Activated CD4-positive, alpha-beta memory T cell treated with anti-CD3 and anti-CD28 coated beads, Interleukin-2, amount 10 ng/mL, durations not matched to agents 7 days and 5 days (primary cell): ENCODE measurements at places on chromosomes 7 and 10. TPM values are rescaled to one million over a fixed set of nuclear protein-coding genes. Genes with fewer than 3 reads are reported as not detected.

CHRM2 gene
- not detected for total RNA-seq

- H3K27me3 ChIP-seq = no peaks in the 10 kb centered on the region
- no peak overlapping the region for H3K27ac ChIP-seq
- DNase-seq = no peak
- no peak overlapping the region for H3K4me3 ChIP-seq
Measured at GRCh38 chr7:102117743-102118142, 168.9 kb upstream of the SH2B2 start.

- DNase-seq = no peak
- H3K4me1 ChIP-seq = no peaks in the 10 kb centered on the region
- peaks cover 24% of the 10 kb centered on the region for H3K27me3 ChIP-seq
- no peak overlapping the region for H3K27ac ChIP-seq
Measured at GRCh38 chr10:14327527-14327926, 3.2 kb downstream of the FRMD4A start.

GRCh38 chr10:45399113-45399512 is 25.1 kb downstream of the ALOX5 start:
- H3K27me3 ChIP-seq = peaks cover 36% of the 10 kb centered on the region
- no peak for DNase-seq
- H3K4me1 ChIP-seq = peaks cover 3% of the 10 kb centered on the region
- no peak overlapping the region for H3K4me3 ChIP-seq
- no peak overlapping the region for H3K27ac ChIP-seq

DNA sequence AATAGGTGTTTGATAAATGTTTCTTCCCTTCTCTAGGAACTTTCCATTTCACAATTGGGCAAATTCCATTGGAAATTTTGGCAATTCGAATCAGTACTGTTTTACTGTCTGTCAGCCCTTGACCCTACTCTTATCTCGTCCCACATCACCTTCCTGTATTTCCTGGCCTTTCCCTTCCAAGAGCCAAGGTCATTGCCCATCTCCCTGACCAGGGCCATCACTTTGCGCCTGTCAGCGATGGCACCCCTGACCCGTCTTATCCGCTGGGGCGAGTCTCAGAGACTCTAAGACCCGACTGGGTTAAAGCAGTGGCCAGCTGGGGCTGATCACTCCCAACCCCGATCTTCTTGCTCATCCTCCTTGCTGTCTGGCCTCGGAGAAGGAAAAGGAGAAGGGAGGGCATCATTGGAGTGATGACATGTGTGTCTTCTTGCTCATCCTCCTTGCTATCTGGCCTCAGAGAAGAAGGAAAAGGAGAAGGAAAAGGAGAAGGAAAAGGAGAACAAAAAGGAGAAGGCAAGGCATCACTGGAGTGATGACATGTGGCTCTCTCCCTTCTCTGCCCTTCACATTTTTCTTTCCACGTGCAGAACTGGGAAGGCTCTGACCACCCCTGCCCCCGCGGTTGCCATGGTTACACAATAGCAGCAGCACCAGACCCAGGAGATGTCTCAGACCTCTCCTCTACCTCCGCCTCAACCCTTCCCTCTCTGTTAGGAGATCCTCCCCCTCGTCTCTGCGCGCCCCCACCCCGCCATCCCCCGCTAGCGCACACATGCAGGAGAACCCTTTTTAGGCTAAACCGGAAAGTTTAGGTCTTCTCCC is 2.0 kb downstream of the SEMA3D start:
- H3K27me3 ChIP-seq = peaks cover 24% of the 10 kb centered on the region
- no peak overlapping the region for H3K4me3 ChIP-seq
- H3K27ac ChIP-seq = no peak overlapping the region
- no peak for DNase-seq
- peaks cover 3% of the 10 kb centered on the region for H3K4me1 ChIP-seq

- H3K4me1 ChIP-seq = no peaks in the 10 kb centered on the region
- no peak overlapping the region for H3K4me3 ChIP-seq
- H3K27me3 ChIP-seq = no peaks in the 10 kb centered on the region
- H3K27ac ChIP-seq = no peak overlapping the region
Measured at GRCh38 chr7:152660021-152660420, 15.9 kb downstream of the XRCC2 start.

PWWP2B gene
- total RNA-seq = 5.5 TPM

EBLN1 gene
- total RNA-seq = not detected

GRCh38 chr10:109866995-109867635 is 56.2 kb downstream of the XPNPEP1 start:
- H3K27me3 ChIP-seq = no peaks in the 10 kb centered on the region
- H3K4me3 ChIP-seq = no peak overlapping the region
- no peaks in the 10 kb centered on the region for H3K4me1 ChIP-seq
- no peak for DNase-seq

- H3K27ac ChIP-seq = no peak overlapping the region
- no peaks in the 10 kb centered on the region for H3K27me3 ChIP-seq
- peaks cover 17% of the 10 kb centered on the region for H3K4me1 ChIP-seq
- H3K36me3 ChIP-seq = peaks cover 15% of the 10 kb centered on the region
Measured at GRCh38 chr10:29472301-29473086, 162.3 kb downstream of the SVIL start.

DNA sequence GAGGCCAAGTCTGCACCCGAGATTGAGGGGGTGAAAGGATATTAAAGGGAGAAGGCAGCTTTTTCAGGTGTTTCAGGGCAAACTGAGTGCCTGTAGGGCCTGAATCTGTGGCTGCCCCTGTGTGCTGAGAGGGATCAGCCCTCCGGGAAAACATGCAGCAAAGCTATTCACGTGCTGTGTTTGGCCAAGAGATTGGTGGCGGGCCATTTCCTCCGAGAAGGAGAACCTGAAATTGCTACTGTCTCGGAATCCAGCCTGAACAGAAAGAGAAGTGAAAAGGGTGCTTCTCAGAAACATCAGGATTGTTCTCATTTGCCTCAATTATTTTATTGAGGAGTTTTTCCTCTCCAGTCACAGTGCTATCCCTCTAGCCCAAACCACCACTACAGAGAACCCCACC is 16.0 kb downstream of the GIMAP5 start:
- H3K27ac ChIP-seq = peak overlapping the region; percentile 94
- peaks cover 7% of the 10 kb centered on the region for H3K36me3 ChIP-seq
- no peaks in the 10 kb centered on the region for H3K27me3 ChIP-seq

RAB18 gene
- 69.5 TPM for total RNA-seq

DNA sequence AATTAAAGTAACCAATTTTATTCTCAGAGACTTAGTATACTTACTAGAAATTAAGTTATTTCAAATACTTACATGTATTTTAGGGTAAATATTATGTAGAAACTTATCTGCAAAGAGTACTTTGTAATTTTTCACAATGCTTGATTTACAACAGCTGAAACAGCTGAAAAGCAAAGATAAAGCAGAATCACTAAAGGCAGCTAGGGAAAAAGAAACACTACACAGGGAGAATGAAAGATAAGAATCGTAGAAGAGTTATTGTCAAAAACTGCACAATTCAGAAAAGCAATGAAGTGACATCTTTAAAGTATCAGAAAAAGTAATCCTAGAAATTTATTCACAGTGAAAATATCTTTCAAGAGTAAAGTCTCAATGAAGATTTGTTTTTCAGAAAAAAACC is 69.7 kb upstream of the ZNF804B start:
- H3K27ac ChIP-seq = no peak overlapping the region
- H3K4me3 ChIP-seq = no peak overlapping the region
- H3K27me3 ChIP-seq = no peaks in the 10 kb centered on the region
- DNase-seq = no peak
- no peaks in the 10 kb centered on the region for H3K4me1 ChIP-seq

BTBD16 gene
- not detected for total RNA-seq

DNA sequence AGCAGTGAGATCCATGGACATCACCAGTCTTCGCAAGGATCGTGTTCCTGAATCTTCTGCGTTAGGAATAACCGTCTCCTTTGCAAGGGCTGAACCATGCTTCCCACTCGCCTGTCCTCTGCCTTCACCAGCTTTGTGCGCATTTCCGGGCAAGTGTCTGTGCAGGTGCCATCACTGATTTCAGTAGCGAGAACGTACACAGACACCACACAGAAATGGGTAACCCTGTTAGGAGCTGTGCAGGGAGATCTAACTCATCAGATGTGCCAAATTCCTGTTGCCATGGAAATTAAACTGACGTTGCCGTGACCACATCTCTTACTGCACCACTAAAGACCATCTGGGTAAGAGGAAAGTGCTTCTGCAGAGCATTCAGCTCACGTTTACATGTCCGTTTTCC is 146.3 kb downstream of the DIP2C start:
- H3K27ac ChIP-seq = no peak overlapping the region
- peaks cover 5% of the 10 kb centered on the region for H3K4me1 ChIP-seq
- H3K36me3 ChIP-seq = no peaks in the 10 kb centered on the region
- peaks cover 48% of the 10 kb centered on the region for H3K27me3 ChIP-seq

VAX1 gene
- total RNA-seq = not detected

DNA sequence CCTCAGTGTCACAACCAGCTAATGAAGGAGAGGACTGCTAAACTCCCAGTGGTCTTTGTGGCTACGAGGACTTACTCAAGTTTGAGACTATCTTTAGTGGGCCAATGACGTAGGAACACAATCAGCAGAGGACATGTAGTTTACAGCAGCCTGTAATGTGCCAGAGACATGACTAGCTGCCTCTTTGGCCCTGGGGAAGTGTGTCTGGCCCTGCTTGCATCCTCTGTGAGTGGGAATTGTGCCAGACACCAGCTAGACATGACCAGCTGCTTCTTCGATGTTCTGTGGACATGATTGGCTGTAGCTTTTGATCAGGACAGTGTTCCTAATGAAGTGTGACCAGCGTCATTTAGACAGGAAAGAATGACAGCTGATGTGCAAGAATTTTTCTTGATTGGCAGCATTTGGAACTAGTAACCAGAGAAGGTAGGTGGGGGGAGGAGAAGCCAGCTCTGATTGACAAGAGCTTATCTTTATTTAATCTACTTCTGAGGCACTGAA is 141.7 kb downstream of the AUTS2 start:
- peaks cover 14% of the 10 kb centered on the region for H3K4me1 ChIP-seq
- no peak for DNase-seq
- H3K36me3 ChIP-seq = no peaks in the 10 kb centered on the region
- H3K27me3 ChIP-seq = no peaks in the 10 kb centered on the region

- no peak overlapping the region for H3K27ac ChIP-seq
- no peaks in the 10 kb centered on the region for H3K27me3 ChIP-seq
- H3K36me3 ChIP-seq = peaks cover 2% of the 10 kb centered on the region
- no peak for DNase-seq
Measured at GRCh38 chr7:77281780-77282478, 82.3 kb upstream of the FGL2 start.

- no peak for DNase-seq
- peaks cover 3% of the 10 kb centered on the region for H3K27me3 ChIP-seq
- no peaks in the 10 kb centered on the region for H3K36me3 ChIP-seq
- no peak overlapping the region for H3K4me3 ChIP-seq
- no peak overlapping the region for H3K27ac ChIP-seq
- no peaks in the 10 kb centered on the region for H3K4me1 ChIP-seq
Measured at GRCh38 chr10:113140143-113141011, 190.3 kb downstream of the TCF7L2 start.

DNA sequence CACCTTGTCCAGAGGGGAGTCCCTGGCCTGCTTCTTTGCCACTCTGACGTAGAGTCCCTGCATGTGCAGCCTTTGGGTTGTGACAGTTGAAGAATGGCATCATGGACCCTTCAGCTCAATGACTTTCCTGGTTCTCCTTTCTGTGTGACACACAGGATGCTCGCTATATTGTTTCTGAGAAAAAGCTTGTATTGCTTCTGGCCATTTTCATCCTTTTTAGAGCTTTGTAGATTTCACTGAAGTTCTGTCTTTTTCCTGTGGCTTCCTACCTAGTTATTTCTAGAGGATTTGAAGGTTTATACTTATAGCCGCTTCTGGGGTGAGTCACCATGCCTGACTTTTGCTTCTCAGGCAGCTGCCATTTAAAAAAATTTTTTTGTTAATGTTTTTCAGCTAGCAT is 27.0 kb downstream of the SND1 start:
- peak overlapping the region; percentile 60 for H3K27ac ChIP-seq
- DNase-seq = no peak
- peaks cover 35% of the 10 kb centered on the region for H3K4me1 ChIP-seq
- H3K4me3 ChIP-seq = no peak overlapping the region
- peaks cover 74% of the 10 kb centered on the region for H3K36me3 ChIP-seq

DNA sequence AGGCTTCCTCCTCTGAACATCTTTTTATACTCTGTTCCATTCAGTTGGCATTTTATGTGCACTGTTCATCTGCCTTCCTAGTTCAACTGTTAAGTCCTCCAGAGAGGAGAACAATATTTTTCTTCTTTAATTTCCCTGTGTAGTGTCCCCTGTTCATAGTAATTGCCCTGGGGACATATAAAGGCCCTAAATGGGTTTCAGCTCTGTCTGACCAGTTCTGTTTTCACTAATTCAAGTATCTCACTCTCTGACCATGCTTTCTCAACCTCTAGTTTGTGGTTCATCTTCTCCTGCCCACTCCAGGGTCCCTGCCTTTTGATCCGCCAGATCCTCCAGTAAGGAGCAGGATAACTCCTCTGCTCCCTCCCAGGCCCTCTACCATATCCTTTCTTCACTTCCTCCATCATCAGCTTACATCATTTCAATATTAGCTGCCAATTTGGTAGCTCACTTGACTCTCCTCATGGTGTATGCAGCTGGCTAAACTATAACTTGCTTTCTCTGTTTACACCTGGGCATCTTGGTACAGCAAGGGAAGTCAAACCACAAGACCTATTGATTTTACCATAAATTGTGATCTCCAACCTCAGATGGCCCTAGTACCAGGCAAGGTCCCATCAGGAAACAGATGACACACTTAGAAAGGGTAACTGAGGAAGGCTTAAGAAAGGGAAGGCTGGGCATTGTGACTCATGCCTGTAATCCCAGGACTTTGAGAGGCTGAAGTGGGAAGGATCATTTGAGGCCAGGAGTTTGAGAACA is 17.7 kb upstream of the C10orf67 start:
- peak overlapping the region; percentile 98 for H3K27ac ChIP-seq
- DNase-seq = no peak
- H3K4me1 ChIP-seq = peaks cover 47% of the 10 kb centered on the region

GNAT3 gene
- total RNA-seq = not detected

DNA sequence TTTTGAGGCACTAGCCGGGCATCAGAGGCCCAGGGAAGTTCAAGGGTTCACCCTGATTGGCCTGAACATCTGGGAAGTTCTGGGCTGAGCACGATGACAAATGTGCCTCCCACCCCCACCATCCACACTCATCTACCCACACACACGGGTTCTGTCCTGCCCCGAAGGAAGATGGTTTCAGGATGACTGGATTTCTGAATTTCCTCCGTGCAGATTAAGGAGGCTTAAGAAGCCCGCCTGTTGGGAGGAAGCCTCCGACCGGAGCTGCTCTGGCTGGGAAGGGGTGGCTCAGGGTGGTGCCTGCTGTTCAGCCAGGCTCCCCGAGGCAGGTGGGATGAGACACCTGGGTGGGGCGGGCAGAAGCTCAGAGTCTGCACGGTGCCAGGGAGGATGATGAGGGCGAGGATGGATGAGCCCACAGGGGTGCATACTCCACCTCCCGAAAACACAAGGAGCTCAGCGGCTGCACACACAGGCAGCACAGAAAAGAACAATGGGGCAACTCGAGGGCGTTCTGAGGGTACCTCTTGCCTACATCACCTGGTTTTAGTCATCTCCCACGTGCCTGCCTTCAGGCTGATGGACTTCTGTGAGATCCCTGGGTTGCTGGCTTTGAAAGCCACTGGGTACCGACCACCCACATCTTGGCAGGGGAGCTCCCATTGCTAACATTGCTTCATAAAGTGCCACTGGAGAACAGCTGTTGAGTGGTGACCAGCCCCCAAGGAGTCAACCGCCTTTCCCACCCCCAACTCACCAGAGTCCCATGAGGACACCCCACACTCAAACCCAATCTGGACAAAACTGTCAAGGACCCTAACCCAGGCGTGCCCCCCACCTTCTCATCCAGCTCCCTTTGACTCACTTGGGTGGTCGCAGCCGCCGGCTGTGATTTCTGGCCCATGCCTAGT is 41.2 kb downstream of the CALML3 start:
- peak overlapping the region; percentile 93 for H3K27ac ChIP-seq
- H3K4me1 ChIP-seq = peaks cover 37% of the 10 kb centered on the region
- H3K4me3 ChIP-seq = no peak overlapping the region

LRRC4 gene
- not detected for total RNA-seq
